T-helper 22 cell (primary cell): ENCODE measurements at places on chromosomes 4 and X.

DNA sequence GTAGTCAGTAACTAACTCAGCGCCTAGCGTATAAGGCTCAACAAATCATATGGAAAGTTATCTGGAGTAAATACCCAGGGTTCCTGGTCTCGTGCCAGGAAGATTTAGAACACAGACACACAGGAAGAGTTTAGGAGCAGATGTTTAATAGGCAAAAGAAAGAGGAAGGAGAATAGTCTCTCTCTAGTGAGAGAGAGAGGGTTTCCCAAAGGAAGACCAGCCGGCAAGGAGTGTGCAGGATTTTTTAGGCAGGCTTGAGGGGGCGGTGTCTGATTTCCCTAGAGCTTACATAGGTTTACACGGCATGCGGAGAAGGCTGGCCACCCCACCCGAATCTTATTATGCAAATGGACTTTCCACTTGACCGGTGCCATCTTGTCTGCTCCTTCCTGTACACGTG is 284.0 kb upstream of the FRG1 start:
- DNase-seq: no peak

- DNase-seq: no peak
These were observed 1.6 kb downstream of the KDR start for GRCh38 chr4:55123791-55124190.

- DNase-seq: no peak
These were observed 12.3 kb downstream of the NAT8L start for GRCh38 chr4:2071252-2071911.

DNA sequence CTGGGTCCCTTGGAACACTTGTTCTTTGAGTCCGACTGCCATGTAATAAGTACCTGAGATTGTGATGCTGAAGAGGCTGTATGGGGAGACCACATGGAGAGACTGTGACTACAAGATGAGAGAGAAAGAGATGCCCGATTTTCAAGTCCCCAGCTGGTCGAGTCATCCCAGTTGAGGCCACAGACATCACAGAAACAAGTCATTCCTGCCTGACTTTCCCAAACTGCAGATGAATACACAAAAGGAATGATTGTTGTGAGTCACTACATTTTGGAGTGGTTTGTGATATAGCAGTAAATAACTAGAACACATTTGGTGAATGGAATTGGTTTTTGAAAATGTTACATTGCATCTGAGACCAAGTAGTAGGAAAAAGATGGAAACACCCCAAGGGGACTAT is 9.0 kb upstream of the YIPF7 start:
- no peak for DNase-seq

DNA sequence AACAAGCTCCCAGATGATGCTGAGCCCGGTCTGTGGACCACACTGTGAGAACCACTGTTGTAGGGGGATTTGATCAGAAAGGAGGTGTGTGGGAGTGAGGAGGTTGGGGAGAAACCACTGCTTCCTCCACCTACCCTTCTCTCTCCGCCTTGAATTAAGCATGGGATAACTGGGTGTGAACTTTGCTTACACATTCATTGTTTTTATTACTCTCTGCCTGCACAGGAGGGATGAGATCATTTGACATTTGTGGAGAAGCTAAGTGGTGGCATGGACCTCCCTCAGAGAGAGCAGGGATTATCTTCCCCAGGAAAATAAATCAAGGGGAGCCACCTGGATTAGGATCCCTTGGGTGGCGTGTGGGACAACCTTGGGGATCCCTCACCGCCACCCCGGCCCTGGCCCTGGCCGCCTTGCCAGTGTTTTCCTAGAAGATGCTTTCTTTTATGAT is 212.1 kb upstream of the ATP6AP2 start:
- DNase-seq: no peak

- no peak for DNase-seq
These were observed 51.4 kb upstream of the MND1 start for GRCh38 chr4:153292897-153293741.

DNA sequence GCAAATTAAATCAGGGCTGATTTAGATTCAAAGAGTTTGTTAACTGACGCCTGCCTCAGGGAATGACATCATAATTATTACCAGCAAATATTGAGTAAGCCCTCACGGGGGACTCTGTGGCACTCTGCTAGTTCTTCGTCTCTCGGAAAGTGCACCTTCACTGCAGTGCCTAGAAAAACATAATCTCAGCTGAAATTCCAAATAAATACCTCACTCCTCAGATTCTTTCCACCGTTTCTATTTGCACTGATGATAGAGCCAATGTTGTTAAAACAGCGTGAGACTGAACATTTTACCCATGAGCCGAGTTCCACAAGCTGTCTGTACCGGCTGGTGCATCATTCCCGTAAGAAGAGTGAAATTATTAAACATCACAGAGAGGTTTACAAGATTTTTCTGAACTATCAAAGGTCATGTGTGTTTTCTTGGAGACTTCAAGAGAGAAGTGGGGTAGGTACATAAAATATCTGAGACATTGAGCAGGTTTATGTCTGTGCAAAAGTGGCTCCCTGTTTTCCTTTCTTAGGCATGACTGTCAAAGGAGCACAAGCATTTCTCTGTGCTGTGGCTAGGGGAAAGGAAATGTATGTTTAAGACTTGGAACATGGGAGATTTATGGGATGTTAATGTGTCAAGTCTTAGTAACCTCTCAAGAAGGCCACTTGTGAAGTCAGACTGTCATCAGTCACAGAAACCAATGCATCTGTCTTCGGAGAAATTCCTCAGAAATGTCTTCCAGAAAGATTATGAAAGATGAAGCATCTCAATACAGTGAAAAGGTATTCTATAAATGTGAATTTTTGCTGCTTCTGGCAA is 119.6 kb downstream of the CBLL2 start:
- no peak for DNase-seq

DNA sequence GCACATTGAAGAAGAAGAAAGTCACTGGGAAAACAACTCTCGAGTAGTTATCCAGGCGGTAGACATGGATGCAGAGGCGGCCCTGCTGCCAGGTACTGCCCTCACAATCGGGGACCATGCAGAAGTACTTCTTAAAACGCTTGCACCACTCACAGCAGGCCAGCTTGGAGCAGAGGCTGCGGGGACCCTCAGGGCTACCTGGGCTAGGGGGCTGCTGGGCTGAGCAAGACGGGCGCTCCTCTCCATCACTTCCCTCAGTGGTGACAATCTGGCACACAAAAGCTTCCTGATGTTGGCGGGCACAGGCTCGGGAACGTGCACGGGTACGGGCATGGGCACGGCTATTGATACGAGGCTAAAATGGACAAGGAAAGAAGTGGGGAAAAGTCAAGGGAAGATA is 19.7 kb downstream of the GABRE start:
- no peak for DNase-seq

GRCh38 chr4:62018537-62018936 is 818.4 kb downstream of the ADGRL3 start:
- no peak for DNase-seq

- DNase-seq: no peak
These were observed 77.0 kb upstream of the SPRY1 start for GRCh38 chr4:123319639-123320038.

GRCh38 chr4:15493411-15493810 is 23.7 kb downstream of the CC2D2A start:
- DNase-seq: no peak

DNA sequence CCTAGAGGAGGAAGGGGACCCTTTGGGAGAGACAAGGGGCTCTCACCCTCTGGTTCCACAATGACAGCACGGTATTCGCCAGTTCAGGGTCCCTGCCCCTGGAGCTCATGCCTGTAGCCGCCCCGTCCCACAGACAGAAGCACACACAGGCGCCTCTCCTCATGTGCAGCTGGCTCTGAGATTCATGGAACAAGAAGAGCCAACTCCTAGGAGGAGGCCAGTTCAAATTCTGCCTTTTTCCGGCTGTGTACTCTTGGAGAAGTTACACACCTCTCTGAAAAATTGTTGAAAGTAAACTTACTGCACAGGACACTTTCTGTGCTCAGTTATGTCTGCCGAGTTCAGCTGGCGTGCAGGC is 15.3 kb downstream of the BLOC1S4 start:
- DNase-seq: no peak

- DNase-seq: no peak
These were observed at the start of gene TLR7 for GRCh38 chrX:12866451-12867377. TSS of gene TLR7 (plus strand) at chrX:12867072. CDS start at chrX:12867579, 507 bp downstream.

GRCh38 chr4:161799710-161800109 is 364.1 kb downstream of the FSTL5 start:
- no peak for DNase-seq

DNA sequence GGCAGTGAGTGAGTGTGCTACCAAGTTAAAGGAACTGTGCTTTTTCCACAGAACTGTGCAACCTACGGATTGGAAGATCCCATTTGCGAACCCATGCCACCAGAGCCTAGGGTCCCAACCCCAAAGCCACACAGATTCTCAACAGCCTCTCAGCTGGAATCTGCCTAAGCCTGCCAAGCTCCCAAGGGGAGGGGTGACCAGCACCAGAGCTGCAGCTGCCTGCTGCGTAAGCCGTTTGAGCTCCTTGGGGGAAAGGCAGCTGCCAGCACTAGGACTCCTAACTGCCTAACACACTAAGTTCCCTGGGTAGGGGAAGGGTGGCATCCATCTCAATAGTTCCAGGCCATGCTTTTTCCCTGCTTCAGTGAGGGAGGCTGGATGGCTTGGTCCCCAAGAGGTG is 738.1 kb upstream of the PRKX start:
- no peak for DNase-seq

GRCh38 chr4:24971192-24971591 is 58.4 kb upstream of the CCDC149 start:
- DNase-seq: no peak

GRCh38 chr4:83074086-83074704 is 39.2 kb downstream of the COPS4 start:
- peak; percentile 29 for DNase-seq

GRCh38 chr4:101345596-101346350 is 1.6 kb downstream of the PPP3CA start:
- peak; percentile 72 for DNase-seq

DNA sequence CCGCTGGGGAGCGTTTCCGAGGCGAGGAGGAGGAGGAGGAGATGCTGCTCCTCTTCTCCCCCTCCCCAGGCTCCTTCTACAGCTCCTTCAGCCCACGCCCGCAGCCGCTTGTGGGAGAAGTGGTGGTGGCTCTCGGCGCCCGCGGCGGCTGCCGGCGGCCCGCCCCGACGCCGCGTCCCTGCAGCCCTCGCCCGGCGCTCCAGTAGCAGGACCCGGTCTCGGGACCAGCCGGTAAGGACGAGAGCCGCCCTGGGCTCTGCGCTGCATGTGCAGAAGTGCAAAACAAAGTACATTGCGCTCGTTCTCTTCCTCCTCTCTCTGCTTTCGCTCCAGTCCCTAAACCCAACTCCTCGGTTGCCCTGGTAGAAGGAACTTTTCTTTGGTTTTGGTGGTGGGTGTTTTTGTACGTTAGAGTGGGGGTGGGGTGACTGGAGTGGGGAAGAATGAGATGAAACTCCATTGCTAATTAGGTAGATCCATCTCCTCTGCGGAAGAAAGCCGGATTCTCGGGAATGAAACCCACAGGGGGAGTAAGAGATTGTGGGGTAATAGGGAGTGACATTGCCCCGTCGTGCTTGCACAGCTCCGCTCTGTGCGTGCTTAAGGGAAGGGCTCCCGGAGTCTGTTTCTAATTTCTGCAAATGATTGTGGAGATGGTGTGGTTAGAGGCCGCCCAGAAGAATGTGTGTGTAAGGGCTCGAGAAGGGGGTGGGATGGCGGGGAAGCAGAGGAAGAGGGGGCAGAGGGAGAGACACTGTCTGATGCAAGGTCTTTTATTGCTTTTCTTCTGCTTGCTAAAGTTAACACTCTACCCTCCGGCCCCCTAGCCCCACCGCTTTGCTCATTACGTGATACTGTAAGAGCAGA is 677 bp downstream of the PTPN13 start:
- no peak for DNase-seq

DNA sequence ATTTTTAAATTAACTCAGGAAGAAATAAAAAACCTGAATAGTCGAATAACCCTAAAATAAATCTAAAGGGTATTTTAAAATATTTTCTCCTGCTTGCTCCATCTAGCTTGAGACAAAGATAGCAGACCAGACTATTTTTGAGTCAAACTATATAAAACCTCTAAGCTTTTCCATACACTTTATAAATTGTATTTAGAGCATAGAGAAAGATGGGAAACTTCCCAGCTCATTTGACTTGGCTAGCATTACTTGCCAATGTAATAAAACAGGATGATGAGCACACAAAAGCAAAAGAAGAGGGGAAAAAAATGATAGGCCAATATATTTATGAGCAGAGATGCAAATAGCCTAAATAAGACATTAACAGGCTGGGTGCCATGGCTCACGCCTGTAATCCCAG is 117.1 kb downstream of the ANAPC4 start:
- no peak for DNase-seq

- no peak for DNase-seq
These were observed 459.5 kb downstream of the ANKRD50 start for GRCh38 chr4:124253080-124253479.

DNA sequence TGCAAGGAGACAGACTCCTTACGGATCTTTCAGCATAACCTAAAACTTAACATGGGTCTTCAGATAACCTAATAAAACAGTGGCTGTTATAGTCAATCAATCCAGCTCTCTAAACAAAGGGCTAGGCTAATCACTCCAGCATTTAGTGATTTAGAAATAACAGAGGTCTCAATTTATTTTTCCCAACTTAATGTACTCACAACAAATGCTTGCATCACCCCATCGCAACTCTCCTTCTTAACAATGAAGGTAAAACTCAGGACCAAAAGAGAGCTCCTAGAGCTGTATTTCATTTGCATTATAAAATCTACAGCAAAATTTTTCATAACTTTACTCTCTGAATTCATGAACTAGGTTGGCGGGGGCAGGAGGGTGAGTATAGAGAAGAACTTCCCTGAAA is 1.1 kb downstream of the LIN54 start:
- no peak for DNase-seq

- DNase-seq: no peak
These were observed 10.6 kb upstream of the MND1 start for GRCh38 chr4:153333874-153334273.

DNA sequence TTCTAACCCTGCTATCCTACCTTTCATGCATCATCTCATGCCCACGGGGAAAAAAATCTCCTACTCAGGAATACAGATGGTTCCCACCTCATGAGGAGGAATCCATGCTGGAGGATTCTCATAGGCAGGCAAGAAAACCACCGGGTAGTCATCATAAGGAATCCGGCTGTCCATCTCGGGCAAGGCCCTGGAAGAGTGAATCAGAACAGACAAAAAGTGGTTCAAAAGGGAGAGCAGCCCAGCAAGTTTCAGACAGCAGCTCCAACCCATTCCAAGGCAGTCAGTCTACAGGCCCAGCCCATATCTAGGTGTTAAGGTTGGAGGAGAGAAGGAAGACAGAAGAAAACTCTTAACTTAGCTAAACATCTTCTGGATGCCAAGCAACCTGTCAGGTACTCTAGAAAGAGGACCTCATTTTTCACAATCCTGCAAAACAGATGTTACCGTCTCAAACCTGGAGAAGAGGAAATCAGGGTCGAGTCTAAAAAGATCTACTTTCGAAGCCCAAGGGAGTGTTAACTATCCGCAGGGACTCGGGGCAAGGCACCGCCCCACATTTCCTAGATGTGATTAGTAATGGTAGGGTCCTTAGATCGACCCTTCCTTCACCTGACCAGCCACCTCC is 447 bp downstream of the PDZD11 start:
- no peak for DNase-seq

DNA sequence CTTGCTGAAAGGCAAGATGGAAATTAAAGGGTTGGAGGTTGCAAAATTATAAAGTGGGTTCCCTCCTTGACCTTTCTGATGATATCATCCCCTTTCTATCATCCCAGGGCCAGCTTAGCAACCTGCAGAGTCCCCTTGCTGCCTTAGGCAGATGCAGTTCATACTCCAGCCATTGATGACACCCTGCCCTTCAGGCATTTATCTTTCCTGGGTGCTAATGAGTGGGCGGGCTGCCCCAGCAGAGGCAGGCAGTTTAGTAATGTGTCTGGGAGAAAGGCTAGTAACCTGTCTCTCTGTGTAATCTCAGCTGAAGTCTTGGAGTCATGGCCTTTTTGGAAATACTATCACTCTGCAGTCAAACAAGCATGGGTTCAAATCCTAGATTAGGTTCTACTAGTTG is 3.8 kb upstream of the FRMPD3 start:
- no peak for DNase-seq
